Amygdala (tissue), 56 donors: ENCODE measurements at places on chromosomes 1 and 21.
A peak's percentile ranks its signal among the peaks of the same experiment; 100 is the strongest.

GRCh38 chr21:14869984-14870852 lies 194.6 kb downstream of the NRIP1 start:
- DNase-seq = no peak

DNA sequence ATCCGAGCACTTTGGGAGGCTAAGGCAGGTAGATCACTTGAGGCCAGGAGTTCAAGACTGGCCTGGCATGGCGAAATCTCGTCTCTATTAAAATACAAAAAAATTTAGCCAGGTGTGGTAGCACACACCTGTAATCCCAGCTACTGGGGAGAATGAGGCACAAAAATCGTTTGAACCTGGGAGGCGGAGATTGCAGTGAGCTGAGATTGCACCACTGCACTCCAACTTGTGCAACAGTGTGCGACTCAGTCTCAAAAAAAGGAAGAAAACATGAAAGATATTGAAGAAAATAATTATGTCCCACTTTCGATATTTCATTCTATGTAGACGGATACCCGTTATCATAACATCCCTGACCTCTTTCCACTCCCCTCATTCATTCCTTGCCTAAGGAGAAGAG lies 19.2 kb downstream of the TUT4 start:
- DNase-seq = no peak

DNA sequence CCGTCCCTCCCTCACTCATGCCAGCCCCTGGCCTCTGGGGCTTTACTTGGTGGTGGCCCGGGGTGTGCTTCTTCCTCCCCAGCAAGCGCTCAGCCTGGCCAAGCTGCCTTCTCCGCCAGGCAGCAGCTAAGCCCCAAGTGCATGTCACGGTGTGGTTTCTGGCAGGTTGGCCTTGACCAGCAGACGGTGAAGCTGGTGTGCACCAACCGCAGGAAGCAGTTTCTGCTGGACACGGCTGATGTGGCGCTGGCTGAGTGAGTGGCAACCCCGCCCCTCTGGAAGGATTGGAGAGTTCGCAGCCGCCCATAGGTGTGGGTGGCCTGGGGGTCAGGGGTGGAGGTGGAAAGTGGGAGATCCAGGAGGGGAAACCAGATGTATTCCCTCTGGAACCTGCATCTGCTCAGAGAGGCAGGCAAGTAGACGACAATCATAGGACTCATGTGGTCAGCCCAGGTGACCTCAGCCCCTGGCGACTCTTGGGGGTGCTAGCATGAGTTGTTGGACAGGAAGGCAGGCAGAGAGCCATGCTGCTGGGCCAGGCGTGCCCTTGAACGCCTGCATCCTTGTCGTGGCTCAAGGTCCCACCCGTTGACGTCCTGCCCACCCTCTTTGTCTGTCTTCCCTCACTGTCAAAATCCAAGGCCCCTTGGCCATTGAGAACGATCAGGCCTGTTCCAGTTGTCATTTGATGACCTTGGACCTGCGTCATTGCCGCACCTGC lies 7.0 kb upstream of the SLC25A34 start:
- DNase-seq = no peak

GRCh38 chr1:9438431-9439073 lies 100.7 kb upstream of the SLC25A33 start:
- peak; percentile 53 for DNase-seq

GRCh38 chr21:14688412-14688811 lies 142.3 kb upstream of the SAMSN1 start:
- DNase-seq = no peak

- DNase-seq = no peak
These were observed 156.6 kb downstream of the AK5 start for GRCh38 chr1:77438236-77438913.

DNA sequence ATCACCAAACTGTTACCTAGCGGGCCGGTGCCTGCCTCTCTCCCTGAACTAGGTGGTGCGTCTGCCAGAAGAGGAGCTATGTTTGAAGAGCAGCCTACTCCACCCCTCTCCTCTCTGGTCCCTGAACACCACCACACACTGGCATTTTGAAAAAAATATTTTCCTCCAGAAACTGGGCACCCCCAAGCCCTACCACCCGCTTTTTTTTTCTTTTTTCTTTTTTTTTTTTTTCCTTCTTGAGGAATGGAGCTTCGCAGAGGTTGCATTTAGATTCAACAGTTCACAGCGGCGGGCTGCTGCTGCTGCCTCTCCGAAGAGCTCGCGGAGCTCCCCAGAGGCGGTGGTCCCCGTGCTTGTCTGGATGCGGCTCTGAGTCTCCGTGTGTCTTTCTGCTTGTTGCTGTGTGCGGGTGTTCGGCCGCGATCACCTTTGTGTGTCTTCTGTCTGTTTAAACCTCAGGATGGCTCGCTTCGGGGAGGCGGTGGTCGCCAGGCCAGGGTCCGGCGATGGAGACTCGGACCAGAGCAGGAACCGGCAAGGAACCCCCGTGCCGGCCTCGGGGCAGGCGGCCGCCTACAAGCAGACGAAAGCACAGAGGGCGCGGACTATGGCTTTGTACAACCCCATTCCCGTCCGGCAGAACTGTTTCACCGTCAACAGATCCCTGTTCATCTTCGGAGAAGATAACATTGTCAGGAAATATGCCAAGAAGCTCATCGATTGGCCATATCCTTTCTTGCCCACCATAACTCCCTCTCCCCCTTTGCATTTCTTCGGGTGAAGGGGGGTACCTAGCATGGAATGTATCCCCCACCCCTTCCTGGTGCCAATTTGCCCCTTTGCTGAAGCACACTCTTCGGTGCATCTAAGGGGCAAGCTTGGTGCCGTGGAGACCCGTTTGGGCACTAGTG lies at the start of gene CACNA1E:
CACNA1E (plus strand) TSS at position 233 of the 911 bp plus-strand sequence; CDS start at position 461, 228 bp downstream.
- DNase-seq = no peak

- no peak for DNase-seq
These were observed 37.2 kb downstream of the OR6Y1 start for GRCh38 chr1:158516966-158517365.

DNA sequence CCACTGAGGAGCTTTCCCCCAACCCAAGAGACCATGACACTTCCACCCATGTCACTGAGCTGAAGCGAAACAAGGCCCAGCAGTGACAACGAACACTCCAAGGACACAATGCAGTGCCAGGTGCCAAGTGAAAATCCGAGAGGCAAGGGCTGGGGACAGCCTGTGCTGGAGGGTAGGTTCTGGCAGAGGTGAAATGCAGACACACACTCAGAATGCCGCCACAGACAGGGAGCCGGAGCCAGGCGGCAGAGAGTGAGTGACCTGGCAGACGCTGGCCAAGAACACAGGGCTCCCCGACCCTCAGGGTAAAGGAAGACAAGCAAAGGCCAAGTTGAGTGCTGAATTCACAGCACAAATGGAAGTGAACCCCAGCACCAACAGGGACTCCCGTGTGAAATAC lies 78.9 kb downstream of the CD46 start:
- DNase-seq = no peak

DNA sequence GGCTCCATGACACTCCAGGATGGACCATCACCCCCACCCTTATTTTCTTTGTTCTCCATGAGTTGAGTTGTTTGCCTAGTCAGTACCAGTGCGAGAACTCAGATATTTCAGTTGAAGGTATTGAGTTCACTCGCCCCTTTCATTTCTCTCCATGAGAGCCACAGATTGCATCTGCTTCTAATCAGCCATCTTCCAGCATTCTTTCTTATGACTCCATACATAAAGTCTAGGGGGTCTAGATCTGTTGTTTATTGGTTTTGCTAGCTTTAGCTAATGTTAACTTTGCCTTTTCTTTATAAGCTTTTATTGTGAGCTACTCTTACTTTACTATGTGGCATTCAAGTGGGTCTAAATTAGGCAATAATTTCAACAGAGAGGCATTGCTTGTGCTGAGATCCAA lies 71.6 kb upstream of the PDC start:
- DNase-seq = no peak

- DNase-seq = no peak
These were observed 6.5 kb upstream of the RGS16 start for GRCh38 chr1:182610606-182611194.

GRCh38 chr1:196317535-196318522 lies 290.4 kb downstream of the KCNT2 start:
- no peak for DNase-seq

- no peak for DNase-seq
These were observed 5.7 kb upstream of the PLPP3 start for GRCh38 chr1:56584910-56585528.

- no peak for DNase-seq
These were observed 85.2 kb upstream of the CDC42BPA start for GRCh38 chr1:227403535-227403934.

DNA sequence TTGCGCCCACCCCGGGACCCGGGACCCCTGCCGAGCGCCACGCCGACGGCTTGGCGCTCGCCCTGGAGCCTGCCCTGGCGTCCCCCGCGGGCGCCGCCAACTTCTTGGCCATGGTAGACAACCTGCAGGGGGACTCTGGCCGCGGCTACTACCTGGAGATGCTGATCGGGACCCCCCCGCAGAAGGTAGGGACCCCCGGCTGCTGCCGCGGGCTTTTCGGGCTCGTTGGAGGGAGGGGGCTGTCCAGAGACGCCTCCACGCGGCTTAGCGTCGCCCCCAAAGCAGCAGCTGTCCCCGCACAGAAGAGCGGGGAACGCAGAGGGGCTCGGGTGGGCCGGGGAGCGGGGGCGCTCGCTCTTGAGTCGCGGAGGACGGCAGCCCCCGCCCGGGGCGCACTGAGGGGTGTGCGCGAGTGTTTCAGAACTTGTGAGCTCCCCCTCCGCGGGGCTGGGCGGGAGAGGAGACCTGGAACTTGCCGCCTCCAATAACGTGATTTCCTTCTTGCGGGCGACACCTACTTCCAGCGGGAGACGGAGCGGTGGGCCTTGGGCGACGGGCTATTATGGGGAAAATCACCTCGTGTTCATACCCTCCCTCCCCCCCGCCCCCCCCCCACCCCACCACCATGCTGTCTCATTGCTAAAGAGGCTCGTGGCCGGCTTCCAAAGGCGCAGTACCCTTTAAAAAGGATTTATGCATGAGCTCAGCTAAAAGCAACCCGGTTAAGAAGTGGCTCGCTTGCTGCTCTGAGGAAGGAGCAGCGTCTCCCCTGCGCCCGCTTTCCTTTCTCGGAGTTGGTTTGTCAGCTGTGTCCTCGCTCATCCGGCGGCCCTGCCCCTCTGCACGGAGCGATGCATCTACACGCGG lies 664 bp downstream of the BACE2 start:
- peak; percentile 30 for DNase-seq

GRCh38 chr1:51569284-51570062 lies 47.4 kb upstream of the OSBPL9 start:
- no peak for DNase-seq

- no peak for DNase-seq
These were observed 11.9 kb downstream of the TRIM11 start for GRCh38 chr1:228394571-228395394.

DNA sequence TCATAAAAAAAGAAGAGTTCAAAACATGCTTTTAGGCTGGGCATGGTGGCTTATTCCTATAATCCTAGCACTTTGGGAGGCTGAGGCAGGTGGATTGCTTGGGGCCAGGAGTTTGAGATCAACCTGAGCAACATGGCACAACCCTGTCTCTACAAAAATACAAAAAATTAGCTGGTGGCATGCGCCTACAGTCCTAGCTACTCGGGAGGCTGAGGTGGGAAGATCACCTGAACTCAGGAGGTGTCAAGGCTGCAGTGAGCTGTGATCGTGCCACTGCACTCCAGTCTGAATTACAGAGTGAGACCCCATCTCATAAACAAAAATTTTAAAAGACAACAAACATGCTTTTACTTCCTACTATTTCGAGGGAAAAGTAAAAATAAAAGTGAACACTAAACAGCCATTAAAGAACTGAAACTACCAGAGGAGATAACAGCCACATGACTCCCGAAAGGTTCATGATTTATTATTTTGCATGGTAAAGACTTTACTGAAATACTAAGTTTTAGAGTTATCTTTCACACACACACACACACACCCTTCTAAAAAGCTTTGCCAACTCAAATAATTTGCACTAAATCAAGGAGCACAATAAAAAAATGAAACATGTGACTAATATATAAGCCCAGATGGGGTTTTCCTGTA lies 48.1 kb downstream of the USP1 start:
- DNase-seq = no peak

GRCh38 chr1:155241069-155241679 lies 14.1 kb downstream of the ENTREP3 start:
- DNase-seq = peak; percentile 91

DNA sequence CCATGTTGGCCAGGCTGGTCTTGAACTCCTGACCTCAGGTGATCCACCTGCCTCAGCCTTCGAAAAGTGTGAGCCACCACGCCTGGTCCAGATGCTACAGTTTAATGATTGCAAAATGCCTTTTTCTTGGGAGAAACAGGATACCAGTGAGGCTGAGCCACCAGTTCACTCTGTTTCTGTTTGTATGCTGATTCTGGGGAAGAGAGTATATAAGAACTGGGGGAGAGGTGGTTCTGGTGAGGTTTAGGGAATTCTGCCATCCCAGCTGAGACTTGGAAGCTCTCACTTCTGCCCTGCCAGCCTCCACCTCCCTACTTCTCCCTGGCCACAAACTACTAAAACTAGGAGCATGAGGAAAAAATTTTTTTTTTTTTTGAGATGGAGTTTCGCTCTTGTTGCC lies 8.1 kb upstream of the PMF1 start:
- no peak for DNase-seq

DNA sequence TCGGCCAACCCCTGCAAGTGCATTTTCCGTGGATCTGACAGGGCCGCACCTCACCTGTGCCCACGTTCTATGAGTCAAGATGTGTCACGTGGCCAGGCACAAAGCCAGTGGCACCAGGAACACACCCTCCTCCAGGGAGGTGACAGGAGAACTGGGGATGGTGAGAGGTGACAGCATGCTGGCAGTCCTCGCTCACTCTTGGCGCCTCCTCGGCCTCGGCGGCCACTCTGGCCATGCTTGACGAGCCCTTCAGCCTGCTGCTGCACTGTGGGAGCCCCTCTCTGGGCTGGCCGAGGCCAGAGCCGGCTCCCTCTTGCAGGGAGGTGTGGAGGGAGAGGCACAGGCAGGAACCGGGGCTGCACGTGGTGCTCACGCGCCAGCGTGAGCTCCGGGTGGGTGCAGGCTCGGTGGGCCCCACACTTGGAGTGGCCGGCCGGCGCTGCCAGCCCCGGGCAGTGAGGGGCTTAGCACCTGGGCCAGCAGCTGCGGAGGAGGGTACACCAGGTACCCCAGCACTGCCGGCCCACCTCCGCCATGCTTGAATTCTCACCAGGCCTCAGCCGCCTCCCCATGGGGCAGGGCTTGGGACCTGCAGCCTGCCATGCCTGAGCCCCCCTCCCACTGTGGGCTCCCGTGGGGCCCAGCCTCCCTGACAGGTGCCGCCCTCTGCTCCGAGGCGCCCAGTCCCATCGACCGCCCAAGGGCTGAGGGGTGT lies 11.6 kb upstream of the TTC34 start:
- DNase-seq = no peak

GRCh38 chr1:6260961-6261614 lies at the start of gene GPR153:
Gene GPR153 (minus strand): TSS chr1:6261098. CDS start chr1:6254905, 6,193 bp downstream.
- DNase-seq = no peak

- DNase-seq = no peak
These were observed 169.9 kb downstream of the BRINP2 start for GRCh38 chr1:177340601-177341067.

DNA sequence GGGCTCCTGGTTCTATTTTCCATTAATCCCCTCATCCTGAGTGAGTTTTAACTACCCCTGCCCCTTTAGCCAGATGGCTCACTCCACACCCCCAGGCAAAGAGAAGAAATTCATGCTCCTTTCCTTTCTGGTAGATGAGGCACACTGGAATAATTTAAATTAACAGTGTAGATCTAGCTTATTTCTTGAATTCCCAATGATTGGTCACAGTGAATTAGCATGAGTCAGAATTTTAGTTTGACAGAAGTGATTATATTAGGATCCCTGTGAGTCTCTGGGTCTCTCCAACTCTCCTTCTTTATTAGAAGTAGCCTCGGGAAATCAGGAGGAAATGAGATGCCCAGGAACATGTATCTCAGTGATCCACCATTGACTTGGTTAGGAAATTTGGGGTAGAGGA lies 103.1 kb upstream of the KAZN start:
- no peak for DNase-seq
